ENCODE measurements at places on chromosomes 11 and 22. TPM values are rescaled to one million over a fixed set of nuclear protein-coding genes. Genes with fewer than 3 reads are reported as not detected.
A peak's percentile ranks its signal among the peaks of the same experiment; 100 is the strongest.

DNA sequence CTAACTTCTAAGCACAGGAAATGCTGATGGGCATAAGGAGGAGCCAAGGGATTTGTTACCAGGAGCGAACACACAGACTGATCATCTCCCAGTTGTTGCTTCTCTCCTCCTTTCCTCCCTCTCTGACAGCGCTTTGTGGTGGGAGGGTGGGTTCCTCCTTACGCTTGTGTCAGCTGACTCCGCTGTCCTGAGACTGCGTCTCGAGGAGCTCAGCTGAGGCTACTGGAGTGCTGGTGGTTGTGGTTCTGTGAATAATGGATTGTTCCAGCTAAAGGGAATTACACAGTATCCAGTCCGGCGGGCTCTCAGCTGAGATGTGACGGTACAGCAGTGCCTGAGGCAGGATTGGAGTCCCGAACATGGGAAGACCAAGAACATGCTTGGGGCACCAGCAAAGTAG lies 113.4 kb downstream of the CTNND1 start:
- no peak overlapping the region for H3K27ac ChIP-seq
- no peak overlapping the region for H3K4me3 ChIP-seq
- no peaks in the 10 kb centered on the region for H3K36me3 ChIP-seq
- H3K27me3 ChIP-seq, result peaks cover 15% of the 10 kb centered on the region
- no peaks in the 10 kb centered on the region for H3K4me1 ChIP-seq

- ATAC-seq, result peak; percentile 71
- no peaks in the 10 kb centered on the region for H3K36me3 ChIP-seq
- peak overlapping the region; percentile 78 for H3K27ac ChIP-seq
Observed at GRCh38 chr11:117823946-117824420, 561 bp downstream of the FXYD2 start.

DNA sequence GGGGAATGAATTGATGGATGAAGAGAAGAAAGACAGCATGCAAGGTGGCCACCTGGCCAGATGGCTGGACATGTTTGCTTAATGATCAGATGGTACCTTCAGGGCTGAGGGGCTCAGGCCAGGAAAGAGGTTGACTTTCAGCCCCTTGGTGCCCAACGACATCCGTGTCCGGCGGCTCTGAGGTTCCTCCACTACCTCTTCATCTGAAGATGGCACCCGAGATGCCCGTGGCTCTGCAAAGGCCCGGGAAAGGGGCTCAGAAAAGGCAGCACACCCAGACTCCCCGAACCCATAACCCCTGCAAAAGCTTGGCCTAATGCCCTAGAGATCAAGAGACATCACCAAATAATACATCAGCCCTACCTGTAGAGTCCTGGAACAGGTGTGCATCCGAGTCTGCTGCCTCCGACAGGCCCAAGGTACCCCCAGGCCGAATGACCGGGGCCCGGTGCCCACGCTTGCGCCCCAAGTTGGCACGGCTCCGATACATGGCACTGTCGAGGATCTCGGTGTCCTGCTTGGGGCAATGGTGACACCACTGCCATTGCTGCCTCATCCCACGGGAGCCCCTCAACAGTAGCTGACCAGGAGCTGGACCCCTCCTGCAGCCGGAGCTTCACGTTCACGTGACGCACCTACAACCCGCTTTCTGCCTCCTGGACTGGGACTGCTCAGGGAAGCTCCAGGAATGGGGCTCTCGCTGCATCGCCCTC lies 22.9 kb downstream of the TNKS1BP1 start:
- H3K36me3 ChIP-seq, result peaks cover 8% of the 10 kb centered on the region
- no peak overlapping the region for H3K27ac ChIP-seq
- peaks cover 16% of the 10 kb centered on the region for H3K4me1 ChIP-seq
- no peak for ATAC-seq
- no peaks in the 10 kb centered on the region for H3K27me3 ChIP-seq
- H3K4me3 ChIP-seq, result no peak overlapping the region

GRCh38 chr22:44682556-44683168 lies 19.3 kb upstream of the PRR5 start:
- peaks cover 2% of the 10 kb centered on the region for H3K27me3 ChIP-seq
- ATAC-seq, result no peak
- no peaks in the 10 kb centered on the region for H3K36me3 ChIP-seq
- H3K27ac ChIP-seq, result no peak overlapping the region

- H3K4me1 ChIP-seq, result no peaks in the 10 kb centered on the region
- H3K36me3 ChIP-seq, result peaks cover 6% of the 10 kb centered on the region
- H3K27ac ChIP-seq, result no peak overlapping the region
Observed at GRCh38 chr11:45817191-45817590, 12.2 kb downstream of the SLC35C1 start.

The IFITM2 gene
- total RNA-seq, result 127 TPM

All from gastroesophageal sphincter (tissue), 4 donors.